SHP77 (cell line): ENCODE measurements at places on chromosomes 4 and X.

DNA sequence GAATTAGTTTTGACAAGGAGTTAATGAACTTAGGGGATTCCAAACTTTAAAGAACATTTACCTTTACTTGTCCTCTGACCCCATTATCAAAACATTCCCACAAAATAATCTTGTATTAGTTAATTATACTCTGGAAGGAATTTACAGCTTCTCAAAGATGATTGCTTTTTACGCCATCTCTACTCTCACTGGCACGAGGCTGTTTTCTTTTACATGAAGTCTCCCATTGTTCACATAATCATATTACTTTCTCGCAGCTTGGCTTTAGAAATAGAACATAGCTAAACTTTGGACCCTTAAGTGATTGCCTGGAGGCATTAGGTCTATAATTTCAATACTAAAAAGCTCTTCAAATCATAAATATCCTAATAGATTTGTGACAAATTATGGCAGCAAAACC, 592.9 kb downstream of the TRIML1 start:
- DNase-seq, result no peak

GRCh38 chr4:71132486-71132885, 139.0 kb downstream of the DCK start:
- no peak for DNase-seq

GRCh38 chr4:153153339-153153871, 50.8 kb upstream of the TRIM2 start:
- peak; percentile 56 for DNase-seq

DNA sequence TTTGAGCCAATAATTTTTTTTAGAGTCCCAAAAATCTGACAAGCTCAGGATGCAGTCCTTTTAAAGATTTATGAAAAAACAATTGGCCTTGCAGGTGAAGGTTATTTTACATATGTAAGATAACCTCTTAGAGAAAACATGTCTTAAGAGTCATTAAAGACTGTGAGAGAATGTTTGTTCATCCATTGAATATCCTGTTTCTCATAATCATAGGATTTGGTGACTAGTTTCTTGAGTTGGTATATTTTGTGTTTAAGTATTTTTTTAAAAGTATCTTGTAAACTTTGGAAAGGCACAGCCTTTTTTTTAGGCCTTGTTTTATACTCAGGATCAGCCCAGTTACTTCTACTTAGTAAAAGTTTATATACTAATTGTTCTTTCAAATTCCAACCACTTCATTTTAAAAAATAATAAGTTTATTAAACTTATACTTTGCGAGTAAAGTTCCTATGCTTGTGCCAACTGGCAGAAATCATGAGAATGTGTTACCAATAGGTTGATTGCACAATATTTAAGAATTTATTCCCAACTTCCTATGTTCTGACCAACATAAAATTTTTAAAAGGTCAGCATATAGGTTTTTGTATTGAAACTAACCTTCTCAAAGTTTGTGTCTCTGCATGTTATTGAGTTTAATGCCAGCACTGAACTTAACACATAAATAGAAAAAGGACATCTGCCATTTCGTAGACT, 40.0 kb upstream of the ARSJ start:
- DNase-seq, result no peak

- DNase-seq, result no peak
Measured at GRCh38 chr4:76279462-76279861, 27.1 kb upstream of the STBD1 start.

DNA sequence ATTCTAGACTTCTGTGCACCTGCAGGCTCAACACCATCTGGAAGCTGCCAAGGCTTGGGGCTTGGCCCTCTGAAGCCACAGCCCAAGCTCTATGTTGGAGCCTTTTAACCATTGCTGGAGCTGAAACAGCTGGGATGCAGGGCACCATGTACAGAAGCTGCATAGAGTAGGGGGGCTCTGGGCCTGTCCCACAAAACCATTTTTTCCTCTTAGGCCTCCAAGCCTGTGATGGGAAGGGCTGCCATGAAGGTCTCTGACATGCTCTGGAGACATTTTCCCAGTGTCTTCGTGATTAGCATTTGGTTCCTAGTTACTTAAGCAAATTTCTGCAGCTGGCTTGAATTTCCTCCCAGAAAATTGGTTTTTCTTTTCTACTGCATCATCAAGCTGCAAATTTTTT, 999.3 kb upstream of the GRIA3 start:
- DNase-seq, result no peak

- no peak for DNase-seq
Measured at GRCh38 chr4:122712782-122713181, 19.7 kb upstream of the BBS12 start.

DNA sequence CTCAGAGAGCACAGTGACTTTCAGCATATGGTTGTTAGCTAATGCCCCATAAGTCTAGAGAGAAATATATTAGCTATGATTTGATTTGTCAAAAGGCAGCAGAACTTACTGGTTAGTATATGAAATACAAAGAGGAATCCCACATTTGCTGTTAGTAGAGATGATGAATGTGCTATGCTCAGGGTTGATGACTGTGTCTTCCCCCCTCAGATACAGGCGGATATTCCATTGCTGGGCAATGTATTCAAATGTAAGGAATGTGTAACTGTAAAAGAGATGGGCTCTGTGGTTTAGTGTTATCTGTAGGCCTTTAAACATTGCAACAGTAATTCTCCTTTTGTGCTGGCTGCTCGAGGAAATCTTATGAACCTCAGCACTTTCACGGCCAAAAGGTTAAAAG, 528.9 kb upstream of the ARX start:
- no peak for DNase-seq

DNA sequence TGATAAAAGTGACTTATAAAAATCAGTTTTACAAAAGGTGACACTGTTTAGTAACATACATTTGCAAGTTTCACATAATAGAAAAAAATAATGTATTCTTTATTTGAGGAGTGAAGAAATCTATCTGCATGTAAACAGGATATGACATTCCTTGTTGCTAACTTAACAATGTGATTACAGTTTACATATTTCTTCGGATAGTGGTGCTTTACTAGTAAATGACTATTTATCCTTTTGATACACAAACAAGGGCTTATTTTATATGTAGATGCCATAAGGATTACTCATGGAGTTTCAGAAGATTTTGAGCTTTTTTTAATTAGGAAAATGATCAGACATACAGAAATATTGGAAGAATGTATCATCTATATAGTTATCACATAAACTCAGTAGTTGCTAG, 126.5 kb downstream of the SLIT2 start:
- DNase-seq, result no peak

DNA sequence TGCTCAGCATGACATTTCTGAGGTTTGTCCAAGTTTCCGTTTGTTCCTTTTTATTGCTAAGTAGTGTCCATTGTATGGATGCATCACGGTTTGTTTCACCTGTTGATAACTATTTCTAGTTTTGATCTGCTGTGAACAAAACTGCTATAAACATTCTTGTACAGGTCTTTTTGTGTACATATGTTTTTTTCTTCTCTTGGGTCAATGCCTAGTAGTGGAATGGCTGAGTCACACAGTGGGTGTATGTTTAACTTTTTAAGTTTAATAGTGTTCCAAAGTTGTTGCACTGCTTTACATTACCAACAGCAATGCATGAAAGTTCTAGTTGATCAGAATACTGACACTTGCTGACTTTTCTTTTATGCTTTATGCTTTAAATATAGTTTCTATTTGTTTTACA, 76.7 kb downstream of the MAOB start:
- no peak for DNase-seq

GRCh38 chr4:181982856-181983255, 260.3 kb upstream of the TENM3 start:
- DNase-seq, result no peak

GRCh38 chr4:52862639-52863161, 583 bp downstream of the RASL11B start:
- DNase-seq, result no peak

DNA sequence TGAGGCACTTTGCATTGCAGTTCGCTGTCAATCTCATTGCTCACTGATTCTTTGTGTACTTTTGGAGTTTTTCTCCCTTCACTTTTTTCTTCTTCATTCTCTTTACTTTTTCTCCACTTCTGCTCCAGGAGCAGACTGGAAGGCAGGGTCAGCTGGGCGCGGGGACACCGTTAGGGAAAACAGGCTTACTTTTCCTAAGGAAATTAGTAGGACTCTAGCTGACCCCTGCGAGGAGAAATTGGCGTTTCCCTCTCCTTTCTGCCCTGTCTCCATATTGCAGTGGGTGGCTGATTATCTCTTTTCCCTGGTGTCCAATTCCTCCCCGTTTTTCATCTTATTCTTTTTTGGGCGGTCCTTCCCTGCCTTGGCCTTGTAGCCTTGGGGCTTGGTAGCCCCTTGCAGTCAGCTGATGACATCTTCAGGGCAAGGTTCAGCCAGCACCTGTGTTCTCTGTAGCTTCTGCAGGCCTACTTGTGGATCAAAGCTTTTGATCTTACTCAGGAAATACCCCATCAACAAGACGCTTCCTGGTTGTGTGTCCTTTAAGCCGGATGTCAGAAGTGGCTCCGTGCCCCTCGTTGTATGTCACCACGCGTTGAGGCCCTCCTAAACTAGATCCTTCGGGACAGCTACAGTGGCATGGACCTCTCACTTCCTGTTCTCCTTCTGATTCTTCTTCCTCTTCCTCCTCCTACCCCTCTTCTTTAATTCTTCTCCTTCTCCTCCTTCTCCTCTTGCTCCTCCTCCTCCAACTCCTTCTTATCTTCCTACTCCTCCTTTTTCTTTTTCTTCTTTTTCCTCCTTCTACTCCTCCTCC, 36.1 kb downstream of the NBDY start:
- no peak for DNase-seq

- DNase-seq, result no peak
Measured at GRCh38 chr4:79904331-79904730, 168.7 kb downstream of the ANTXR2 start.

- DNase-seq, result no peak
Measured at GRCh38 chr4:119942806-119943205, 123.8 kb downstream of the MAD2L1 start.

GRCh38 chr4:103073792-103074438, 2.6 kb downstream of the SLC9B2 start:
- DNase-seq, result no peak

DNA sequence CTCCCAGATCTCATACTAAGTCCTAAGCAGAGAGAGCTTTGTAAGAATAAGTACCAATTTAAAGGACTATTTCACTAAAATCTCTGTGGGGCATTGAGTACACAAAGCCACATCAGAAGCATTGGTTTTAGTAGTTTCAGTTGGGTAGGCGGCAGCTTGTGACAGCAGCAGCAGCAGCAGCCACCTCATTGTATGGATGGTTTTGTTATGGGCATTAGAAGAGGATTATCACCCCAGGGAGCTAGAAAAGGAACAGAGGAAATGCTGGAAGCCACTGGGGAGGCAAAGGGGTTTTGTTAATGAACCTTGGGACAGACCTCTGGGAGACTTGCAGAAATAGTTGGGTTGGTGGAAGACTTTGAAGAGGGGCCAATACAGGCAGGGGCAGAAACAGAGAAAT, 93.9 kb upstream of the FRMPD3 start:
- no peak for DNase-seq

- no peak for DNase-seq
Measured at GRCh38 chrX:63426519-63426918, 75.4 kb upstream of the SPIN4 start.

GRCh38 chrX:97158269-97158668, 274.6 kb downstream of the RPA4 start:
- no peak for DNase-seq

- DNase-seq, result no peak
Measured at GRCh38 chrX:30613721-30614120, 36.2 kb upstream of the TASL start.
